ENCODE measurements at places on chromosomes 7 and 10.

GRCh38 chr10:21100190-21100589 lies 203.1 kb upstream of the NEBL start:
- DNase-seq: no peak

GRCh38 chr10:6074489-6075301 lies 12.5 kb upstream of the IL2RA start:
- no peak for DNase-seq

DNA sequence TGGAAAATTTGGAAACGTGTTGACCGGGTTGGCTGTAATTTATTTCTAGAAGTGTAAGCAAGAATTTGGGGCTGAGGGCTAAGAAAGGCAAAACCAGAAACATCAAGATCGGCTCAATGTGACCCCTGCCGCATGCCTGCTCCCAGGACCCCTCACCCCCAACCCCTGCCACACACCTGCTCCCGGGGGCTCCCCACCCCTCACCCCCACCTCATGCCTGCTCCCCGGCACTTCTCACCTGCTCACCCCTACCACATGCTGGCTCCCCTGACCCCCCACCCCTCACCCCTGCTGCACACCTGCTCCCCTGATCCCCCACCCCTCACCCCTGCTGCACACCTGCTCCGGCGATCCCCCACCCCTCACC lies 19.0 kb upstream of the CFAP46 start:
- no peak for DNase-seq

- no peak for DNase-seq
These were observed 12.0 kb downstream of the KPNA7 start for GRCh38 chr7:99195867-99196266.

DNA sequence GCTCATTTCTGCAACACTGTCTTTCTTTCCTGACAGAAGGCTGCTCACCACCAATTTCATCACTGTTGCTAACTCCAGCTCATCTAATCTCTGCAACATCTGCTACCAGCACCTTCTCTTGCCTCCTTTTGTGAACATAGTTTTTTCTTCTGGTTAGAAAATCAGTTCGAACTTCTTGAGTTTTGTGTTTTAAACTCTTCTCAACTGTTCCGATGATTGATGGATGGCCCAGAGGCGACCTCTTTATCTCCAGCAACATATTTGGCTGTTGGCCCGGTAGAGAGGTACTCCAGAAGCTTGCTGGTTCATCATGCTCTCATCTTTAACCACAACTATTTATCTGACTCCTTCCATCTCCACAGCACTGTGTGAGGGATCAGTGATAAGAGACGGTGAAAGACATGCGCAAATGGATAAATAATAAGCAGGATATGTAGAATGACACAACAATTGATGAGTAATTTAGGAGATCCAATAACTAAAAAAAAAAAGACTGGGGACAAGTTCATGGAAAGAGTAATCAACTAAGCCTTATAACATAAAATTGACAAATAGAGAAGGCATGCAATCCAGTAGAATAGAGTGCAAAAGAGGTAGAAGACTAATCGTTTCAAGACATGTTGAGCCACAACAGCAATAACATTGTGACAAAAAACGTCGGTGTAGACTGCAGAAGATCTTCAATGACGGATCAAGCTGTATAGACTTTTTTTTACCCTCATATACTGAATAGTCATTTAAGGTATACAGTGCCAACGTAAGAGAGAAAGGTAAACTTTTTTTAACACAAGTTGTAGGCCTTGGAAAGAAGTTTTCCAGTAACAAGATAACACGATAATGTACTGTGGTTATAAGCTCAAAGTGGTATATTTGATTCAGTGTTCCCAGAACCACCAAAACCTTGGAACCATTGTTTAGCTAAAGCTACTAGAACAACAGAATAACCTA lies 152.2 kb downstream of the CRPPA start:
- no peak for DNase-seq

DNA sequence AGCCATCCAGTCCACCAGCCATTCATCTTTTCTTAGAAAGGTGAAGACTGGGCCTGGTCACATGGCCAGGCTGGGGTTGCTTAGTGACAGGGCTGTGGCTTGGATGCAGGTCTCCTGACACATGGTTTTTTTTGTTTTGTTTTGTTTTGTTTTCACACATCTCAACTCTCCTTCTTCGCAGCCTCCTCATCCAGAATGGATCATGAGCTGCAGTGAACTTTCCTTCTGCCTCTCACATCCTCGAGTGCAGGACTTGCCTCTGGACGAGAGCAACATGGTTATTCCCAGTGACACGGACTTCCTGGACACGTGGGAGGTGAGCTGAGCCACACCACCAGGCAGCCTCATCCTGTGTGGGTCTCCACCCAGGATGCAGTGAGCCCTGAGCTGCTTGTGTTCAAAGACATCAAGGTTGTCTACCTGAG lies 9.5 kb downstream of the AKR1E2 start:
- DNase-seq: peak; percentile 68

- peak; percentile 43 for DNase-seq
These were observed 10.7 kb downstream of the TSPAN14 start for GRCh38 chr10:80464557-80465450.

DNA sequence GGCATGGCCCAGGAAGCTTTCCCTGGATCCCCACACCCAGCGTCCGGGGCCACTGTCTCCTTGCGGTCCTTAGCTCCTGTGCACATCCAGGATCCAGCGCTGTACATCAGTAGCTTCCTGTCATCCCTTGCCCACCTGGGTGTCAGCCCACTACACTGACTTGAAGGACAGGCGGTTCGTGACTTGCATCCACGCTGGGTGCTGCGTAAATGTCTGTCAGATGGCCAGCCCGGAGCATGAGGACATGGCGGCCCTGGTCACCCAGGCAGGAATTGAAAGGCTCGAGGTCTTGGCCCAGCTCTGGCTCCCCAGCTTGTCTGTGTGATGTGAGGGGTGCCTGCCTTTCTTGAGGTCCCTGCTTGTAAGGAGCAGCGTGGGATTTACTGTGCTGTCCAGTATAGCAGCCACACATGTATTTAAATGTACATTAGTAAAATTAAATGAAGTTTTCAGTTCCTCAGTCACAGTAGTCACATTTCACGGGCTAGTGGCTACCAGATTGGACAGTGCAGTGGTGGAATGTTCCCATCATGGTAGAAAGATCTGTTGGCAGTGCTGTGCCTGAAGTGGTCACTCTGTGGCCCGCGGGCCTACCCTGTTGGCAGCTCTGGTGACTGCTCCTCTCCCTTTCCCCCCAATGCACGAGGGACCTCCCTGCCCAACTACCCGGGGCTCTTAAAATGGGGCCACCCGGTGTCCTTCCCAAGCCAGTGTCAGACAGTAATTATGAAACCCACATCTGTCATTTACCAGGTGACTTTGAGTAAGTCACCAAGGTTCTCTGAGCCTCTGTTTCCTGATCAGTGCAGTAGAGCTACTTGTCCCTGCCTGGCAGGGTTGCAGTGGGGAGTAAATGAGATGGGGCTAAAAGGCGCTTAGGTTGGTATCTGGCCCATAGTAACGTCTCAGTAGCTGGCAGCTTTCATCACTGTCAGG lies 97.8 kb upstream of the PPIF start:
- peak; percentile 27 for DNase-seq
